HS-5 (cell line): ENCODE measurements at places on chromosomes 7 and 10.

DNA sequence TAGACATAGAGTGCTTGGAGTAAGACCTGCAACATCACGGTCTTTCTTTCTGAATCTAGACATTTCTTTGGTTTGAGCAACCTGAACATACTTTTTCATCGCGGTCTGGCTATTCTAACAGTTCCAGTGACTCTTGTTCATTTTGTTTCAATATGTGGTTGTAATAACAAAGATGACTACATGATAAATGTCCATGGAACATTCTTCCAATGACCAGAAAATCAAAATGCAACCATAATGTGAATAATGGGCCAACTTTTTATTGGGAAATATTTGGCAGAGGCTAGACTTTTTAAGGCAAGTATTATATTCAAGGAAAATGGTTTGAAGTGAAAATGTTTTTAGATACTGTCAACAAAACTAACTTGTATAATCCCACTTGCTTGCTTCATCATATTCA is 282.5 kb downstream of the INHBA start:
- no peak for DNase-seq

GRCh38 chr10:133251388-133252222 is 13.9 kb downstream of the VENTX start:
- DNase-seq, result no peak

GRCh38 chr10:28410420-28411135 is 107.7 kb upstream of the MPP7 start:
- DNase-seq, result no peak

DNA sequence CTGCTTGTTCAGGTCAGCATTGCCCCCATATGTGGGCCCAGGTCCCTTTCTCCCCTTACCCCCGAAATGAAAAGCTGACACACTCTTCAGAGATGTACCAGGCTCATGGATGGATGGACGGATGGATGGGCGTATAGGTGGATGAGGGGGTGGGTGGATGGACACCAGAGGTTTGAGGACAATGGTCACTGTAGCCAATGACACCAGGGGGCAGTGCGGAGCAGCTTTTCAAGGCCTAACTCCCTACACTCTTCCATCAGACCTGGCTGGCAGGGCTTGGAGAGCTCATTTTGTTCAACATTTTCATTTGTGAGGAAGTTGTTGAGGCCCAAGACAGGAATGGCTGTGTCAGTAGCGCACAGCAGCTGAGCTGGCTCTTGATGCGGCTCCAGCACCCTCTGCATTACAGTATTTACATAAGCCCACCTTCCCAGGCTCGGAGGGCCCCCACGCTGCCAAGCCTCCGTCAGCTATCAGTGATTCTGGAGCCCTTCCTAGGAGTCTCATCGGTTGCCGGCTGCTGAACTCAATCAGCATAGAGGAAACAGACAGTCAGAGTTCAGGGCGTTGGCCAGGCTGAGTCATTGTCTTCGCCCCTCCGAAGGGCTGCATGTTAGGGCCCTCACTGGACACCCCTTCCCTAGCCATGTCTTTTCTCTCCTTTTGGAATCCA is 11.6 kb upstream of the FFAR4 start:
- no peak for DNase-seq

- DNase-seq, result peak; percentile 87
Observed at GRCh38 chr7:12436896-12437535, 33.4 kb upstream of the VWDE start.

DNA sequence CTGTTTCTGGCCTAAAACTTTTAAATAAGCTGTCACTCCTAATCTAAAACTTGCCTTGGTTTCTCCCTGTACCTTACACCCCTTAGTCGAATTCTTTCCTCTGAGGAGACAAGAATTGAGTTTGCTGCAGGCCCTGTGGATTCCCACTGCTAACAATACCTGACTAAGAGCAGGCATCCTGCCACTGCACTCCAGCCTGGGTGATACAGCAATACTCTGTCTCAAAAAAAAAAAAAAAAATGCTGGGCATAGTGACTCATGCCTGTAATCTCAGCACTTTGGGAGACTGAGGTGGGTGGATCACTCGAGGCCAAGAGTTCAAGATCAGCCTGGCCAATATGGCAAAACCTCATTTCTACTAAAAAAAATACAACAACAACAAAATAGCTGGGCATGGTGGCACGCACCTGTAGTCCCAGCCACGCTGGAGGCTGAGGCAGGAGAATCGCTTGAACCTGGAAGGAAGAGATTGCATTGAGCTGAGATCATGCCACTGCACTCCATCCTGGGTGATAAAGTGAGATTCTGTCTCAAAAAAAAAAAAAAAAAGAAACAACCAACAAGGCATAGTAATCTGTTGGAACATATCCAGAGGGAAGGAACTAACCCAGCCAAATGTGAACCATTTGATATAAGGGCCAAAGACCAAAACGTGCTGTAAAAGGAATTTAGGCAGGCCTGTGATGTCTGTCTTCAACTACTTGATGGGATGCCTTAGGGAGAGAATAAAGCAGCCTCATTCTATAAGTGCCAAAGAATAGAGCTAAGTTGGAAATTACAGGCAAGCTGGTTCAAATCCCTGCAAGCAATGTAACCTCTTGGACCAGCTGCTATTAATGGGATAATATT is 732.7 kb upstream of the AUTS2 start:
- no peak for DNase-seq

- peak; percentile 36 for DNase-seq
Observed at GRCh38 chr10:17109475-17110207, 20.0 kb downstream of the CUBN start.

DNA sequence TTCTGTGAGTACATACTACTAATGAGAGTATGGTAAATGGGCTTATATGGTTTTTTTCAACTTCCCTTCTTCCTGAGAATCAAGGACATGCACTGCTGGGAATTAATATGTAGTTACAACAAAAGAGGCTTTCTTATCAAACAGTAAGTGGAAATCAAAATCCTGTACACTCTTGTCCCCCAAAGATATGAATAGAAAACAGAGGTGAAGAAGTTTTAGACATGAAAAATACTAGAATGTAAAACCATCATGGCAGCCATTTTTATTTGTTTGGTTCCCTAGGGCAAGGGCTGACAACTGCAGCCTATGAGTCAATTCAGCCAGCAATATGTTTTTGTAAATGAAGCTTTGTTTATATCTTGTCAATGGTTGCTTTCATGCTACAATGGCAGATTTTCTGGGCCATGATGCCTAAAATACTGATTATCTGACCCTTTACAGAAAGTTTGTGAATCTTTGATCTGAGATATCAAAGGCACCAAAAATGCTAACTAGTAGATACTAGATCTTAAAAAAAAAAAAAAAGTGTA is 422.4 kb downstream of the PARD3 start:
- DNase-seq, result no peak
